Skin of body (tissue), 3 donors: ENCODE measurements at places on chromosomes 6 and 20.
A peak's percentile ranks its signal among the peaks of the same experiment; 100 is the strongest.

DNA sequence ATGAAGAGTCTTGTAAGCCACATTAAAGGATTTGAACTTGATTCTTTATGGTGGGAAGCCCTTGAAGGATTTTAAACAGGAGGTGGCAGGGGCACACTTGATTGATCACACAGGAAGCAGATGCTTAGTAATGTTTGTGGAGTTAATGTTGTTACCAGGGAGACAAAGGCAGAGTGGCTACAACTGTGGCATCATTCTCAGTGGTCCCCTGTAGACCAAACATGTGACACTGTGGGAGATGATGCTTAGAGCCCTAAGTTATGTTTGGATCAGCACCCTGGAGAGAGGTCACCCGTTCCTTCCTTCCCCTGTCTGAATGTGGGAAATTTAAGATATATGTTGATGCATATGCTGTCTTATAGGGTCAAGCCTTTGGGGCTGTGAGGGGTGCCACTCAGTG, 53.2 kb downstream of the EIF2S2 start:
- DNase-seq, result no peak

GRCh38 chr20:59733351-59733750, 129.0 kb downstream of the PHACTR3 start:
- DNase-seq, result no peak

DNA sequence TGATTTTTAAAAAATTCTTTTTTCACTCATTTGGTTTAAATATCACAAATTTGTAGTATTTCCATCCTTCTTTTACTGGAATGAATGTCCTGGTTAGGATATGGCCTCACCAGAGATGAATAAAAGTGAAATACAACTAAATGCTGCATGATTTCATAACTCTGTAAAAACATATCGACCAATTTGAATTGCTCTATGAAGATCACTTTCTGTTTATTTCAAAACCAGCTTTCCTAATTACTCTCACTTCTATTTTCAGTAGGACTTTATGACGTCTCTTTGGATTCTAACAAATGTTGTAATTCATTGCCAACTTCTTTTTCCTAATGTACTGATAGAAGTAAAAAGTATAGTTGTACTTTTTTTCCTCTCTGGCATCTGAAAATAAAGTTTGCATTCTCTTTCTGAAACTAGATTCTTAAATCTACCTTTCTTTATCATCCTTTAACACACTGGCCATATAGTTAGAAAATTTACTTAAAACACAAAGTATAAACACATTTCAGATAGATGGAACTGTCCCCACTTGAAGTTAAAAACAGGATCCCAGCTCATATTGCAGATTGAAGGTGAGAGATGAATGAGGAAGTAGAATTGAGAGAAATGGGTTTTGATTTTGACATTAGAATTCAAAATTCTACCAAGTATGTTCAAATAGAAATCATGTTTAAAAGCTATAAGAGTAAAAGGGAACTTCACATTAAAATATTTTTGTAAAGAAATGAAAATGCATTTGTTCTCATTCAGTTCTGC, 40.3 kb upstream of the IL20RA start:
- no peak for DNase-seq

GRCh38 chr6:16949716-16950115, 152.1 kb upstream of the STMND1 start:
- DNase-seq, result peak; percentile 68

DNA sequence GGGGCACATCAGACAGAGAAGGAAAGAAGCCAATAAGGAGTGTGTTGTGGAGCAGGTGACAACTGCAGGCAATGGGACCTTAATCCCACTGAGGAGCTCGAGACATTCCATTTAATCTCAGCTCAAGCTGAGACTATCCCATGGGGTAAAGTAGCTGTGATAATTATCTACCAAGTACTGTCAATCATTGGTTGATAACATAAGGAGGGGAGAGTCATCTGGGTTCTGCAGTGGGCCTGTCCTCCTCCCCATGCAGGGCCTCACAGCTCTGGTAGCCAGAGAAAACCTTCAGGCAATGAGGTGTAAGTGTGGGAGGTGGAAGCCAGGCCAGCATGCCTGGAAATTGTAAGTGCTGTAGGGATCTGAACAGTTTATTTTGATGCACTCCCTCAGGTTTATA, 375.0 kb upstream of the ARID1B start:
- DNase-seq, result no peak

GRCh38 chr20:745683-746301, 22.5 kb downstream of the SLC52A3 start:
- no peak for DNase-seq

DNA sequence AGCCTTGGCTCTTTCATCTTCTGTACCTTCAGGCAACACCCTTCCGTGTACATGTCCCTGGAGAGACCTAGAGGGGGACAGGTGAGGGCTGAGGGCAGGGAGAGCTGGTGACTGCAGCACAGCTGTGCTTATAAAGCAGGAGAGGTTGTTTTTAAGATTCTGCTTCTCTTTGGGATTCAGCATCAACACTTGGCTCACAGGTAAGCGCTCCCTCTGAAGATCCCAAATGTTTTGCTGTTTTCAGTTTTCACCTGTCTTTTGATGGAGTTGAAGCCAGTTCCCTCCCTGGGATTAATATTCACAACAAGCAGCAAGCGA, 19.4 kb upstream of the TRAF3IP2 start:
- no peak for DNase-seq

DNA sequence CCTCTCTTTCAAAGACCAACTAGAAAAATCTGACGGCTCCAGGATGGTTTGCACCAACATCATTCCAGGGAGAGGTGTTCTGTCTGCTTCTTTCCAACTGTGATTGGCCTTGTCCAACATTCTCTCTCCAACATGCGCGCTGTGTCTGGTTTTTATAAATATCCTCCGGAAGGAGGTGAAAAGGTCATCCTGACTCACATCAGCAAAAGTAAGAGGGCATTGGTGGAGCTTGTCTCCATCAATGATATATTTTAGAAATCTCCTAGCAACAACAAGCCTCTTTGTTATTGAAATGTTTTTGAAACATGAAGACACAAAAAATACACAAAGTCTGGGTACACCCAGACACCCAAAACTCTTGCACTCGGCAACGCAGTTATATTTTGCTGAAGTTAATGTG, 475.3 kb upstream of the JARID2 start:
- no peak for DNase-seq

DNA sequence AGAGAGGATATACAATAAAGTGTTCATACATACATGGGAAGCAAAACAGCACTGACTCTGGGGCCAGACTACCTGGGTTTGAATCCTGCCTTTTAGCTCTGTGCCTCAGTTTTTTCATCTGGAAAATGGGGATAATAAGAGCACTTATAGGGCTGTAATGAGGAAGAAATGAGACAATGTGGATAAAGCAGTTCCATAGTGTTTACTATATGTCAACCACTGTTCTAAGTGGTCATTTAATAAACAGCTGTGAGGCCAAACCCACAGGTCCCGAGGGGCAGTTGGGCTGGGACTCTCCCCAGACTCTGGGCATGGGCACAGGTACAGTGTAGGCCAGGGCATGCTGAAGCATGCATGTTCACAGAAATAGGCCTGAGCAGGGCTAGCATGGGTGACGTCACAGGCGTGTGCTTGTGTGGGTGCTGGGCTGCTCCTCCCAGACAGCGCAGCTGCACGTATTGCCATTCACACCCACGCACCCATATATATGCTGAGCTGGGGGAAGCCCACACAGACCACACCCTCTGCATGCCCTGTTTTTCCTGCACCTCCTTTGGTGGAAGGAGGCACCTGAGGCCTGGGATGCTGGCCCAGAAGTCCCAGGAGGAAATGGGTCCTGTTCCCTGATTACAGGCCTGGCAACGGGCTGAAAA, 3.5 kb upstream of the PLCG1 start:
- peak; percentile 25 for DNase-seq

DNA sequence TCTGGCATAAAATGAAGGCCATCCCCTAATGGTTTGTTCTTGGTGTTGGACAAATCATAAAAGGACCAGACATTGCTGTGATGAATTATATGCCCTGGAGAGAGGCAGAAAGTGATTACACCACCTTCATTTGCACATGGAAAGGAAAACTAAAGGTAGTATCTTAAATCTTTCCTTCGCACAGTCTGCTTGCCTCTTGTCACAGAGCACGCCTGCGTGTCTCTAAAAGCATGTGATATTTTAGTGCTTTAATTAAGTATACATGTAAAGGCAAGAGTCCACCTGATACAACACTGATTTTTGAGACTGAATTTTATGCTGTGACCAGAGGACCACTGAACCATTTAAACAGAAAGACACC, 28.8 kb upstream of the PLAGL1 start:
- DNase-seq, result no peak

- no peak for DNase-seq
Measured at GRCh38 chr20:11907621-11908020, 10.1 kb upstream of the BTBD3 start.

- DNase-seq, result no peak
Measured at GRCh38 chr6:169824021-169824420, 72.6 kb downstream of the ERMARD start.

GRCh38 chr20:7347409-7347808, 579.9 kb downstream of the BMP2 start:
- no peak for DNase-seq

DNA sequence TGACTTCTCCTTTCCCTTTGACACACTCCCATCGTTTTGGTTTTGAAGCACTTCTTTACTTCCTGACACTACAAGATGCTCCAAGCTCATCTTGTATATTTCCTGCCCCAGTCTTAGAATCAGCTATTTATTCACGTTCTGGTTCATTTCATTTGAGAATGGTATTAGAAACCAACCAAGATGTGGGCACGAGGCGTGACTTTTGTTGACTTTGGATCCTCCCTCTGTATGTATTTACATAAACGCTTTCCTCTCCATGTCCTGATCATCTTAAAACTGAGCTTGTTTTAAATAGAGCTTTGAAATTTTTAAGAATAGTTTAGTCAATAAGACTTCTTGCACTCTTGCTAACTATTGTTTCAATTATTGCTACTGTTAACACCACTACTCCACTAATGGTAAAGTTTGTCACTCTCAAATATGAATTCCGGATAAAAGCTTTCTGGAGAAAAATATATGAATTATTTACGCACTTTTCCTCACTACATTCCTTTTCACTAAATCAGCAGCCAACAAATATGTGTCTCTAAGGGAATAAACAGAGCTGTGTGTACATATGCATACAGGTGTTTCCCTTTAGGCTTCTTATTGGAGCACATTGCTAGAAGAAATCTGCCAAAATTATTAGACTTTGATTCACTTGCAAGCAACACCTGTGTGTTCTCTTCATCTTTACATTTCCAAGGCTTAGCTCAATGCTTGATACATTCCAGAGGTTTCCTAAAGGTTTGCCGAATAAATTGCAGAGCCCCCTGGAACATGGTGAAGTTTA, 77.3 kb upstream of the TMEM244 start:
- no peak for DNase-seq

DNA sequence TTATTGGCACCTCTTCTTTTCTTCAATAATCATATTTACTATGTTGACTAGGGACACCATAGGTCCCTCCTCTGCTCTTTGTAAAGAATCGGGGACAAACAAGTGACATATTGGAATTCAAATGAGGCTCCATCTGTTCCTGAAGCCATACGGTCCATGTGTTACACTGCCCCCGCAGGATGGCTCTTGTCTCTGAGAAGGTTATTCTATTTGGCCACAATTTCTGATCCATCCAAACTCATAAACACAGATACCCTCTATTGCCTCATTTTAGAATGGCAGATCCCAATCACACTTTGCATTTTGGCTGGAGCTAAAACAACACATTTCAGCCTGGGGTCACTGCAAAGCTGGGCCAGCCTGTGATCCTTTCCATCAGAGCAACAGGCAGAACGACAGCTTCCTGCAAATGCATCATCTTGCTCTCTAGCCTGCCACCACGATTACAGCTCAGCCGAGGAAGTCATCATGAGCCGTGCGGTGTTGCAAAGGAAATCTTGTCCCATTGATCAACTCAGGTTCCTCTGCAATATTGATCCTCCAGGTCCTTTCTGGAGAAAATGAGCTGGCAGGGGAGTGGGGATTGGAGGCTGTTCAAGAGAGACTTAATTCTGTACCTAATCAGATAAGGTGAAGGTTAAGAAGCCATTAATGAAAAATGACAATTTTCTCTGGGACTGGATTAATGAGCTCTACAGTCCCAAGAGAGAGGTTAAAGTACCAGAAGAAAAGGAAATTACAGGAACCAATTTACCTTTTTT, 73.1 kb downstream of the AGPAT4 start:
- DNase-seq, result no peak

- DNase-seq, result no peak
Measured at GRCh38 chr6:30884521-30885480, 482 bp downstream of the DDR1 start.
